ENCODE measurements at places on chromosomes 12 and 14.

- DNase-seq, result no peak
These were observed 29.4 kb downstream of the CEP83 start for GRCh38 chr12:94430304-94430703.

GRCh38 chr14:68033336-68033932 lies 213.9 kb downstream of the RAD51B start:
- DNase-seq, result no peak

GRCh38 chr12:43896496-43896895 lies 60.6 kb downstream of the TMEM117 start:
- no peak for DNase-seq

- no peak for DNase-seq
These were observed 508.1 kb downstream of the PCNX1 start for GRCh38 chr14:71415404-71415690.

GRCh38 chr14:91417120-91417982 lies at the start of gene CCDC88C:
Gene CCDC88C, minus strand, starts transcription at chr14:91417820. Its CDS starts 130 bp downstream, at chr14:91417690.
- peak; percentile 84 for DNase-seq

- DNase-seq, result no peak
These were observed 3.3 kb upstream of the NAA25 start for GRCh38 chr12:112111931-112112330.
